ENCODE measurements at places on chromosomes 12 and 14.

- no peak for DNase-seq
These were observed 422.3 kb downstream of the FUT8 start for GRCh38 chr14:65834812-65835211.

DNA sequence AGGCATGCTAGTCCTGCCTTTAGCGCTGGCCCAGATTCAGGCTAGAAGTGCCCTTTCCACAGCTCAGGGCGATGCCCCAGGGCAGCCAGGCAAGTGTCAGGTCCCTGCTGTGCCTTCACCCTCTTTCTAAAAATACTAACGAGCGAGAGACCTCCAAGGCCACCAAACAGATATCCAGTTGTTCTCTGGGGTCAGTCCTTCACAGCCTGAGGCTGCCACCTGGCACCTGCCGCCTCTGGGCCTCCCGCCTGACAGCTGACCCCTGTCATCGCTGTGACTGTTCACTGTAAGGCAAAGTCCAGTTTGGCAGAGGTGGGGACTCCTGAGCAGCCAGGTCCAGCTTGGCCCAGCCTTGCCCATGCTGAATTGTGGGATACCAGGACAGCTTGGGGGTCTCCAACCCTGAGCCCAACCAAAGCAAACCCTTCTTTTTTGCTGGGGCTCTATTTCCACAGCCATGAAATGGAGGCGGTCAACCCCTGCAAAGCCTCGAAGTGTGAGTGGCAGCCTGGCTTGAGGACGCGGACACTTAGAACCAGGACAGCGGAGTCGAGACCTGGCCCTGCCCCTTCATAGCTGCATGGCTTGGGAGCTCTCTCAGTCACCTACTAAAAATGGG lies 79.9 kb downstream of the NINJ2 start:
- no peak for DNase-seq

DNA sequence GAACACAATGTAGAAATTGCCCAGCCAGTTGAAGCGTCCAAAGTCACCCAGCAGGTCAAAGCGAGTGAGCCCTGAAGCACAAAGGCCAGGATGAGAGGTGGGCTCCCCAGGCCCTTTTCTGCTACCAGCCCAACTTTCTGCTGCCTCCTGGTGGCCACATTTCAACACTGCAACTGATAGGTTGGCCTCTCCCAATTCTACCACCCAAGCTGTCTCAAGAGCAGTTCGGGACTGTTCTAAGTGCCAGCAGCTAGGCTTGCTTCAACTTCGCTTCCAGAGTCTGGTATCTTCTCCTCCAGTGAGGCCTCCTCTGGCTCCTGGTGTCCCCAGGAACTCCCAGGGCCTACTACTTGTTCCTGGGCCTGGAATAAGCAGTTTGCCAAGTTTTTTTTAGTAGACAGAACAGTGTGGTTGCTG lies 3.4 kb upstream of the DHH start:
- DNase-seq, result no peak

DNA sequence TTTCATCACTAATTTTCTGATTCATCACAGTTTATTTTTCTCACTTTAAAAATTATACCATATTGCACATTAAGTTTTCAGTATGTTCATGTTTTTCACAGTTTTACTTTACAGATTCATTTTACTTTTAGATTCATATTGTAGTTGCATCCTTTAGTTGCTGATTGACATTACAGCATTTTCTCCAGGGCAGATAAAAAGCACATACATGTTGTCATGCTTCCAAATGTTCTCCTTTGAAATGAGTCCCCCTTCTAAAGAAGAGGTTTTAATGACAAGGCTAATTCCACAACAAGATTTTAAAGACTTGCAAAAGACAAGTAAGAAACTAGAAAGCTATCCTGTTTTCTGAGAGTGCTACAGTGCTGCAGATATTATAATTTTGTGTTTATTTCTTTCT lies 72.1 kb upstream of the RASSF8 start:
- DNase-seq, result no peak

GRCh38 chr12:84038242-84038641 lies 874.4 kb downstream of the SLC6A15 start:
- no peak for DNase-seq

GRCh38 chr12:114694436-114695304 lies 10.7 kb upstream of the TBX3 start:
- DNase-seq, result no peak

DNA sequence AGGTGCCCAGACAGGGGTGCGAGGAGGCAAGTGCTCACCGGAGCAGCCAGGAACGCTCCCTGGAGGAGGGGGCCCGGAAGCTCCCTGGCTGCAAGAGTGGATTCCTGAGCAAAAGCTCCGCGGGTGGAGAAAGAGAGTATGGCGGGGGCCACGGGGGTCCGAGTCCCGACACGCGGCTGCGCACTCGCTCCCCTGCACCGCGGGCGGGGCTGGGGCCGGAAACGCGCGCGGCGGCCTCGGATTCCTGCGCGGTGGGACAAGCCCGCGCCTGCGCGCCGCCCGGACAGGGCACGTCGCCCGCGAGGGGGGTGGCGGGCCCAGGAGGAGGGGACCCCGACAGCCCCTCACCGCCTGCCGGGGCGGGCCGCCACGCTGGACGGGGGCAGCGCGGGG lies 27.8 kb upstream of the GPR132 start:
- DNase-seq, result peak; percentile 91

GRCh38 chr14:100786131-100786530 lies 39.8 kb upstream of the MEG3 start:
- DNase-seq, result no peak

DNA sequence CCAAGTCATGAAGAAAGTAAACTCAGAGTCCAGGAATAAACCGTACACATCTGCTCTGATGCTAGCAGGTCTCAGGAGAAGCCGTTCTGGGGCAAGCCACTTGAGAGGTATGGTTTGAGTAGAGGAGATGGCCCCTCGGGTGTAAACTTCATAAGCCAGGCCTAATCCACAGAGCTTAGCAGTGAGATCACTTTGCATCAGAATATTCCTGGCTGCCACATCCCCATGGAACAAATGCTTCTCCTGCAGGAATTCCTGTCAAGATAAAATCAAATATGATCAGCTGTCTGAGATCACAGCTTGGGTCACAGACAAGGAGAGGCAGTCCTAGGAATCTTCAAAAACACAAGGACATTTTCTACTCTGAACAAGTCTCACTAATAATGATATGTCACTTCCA lies 11.2 kb upstream of the MAGOHB start:
- DNase-seq, result no peak

- no peak for DNase-seq
These were observed at the start of gene PGF for GRCh38 chr14:74955229-74956026. Gene PGF (minus strand): TSS chr14:74955597. CDS start chr14:74955242, 355 bp downstream.

DNA sequence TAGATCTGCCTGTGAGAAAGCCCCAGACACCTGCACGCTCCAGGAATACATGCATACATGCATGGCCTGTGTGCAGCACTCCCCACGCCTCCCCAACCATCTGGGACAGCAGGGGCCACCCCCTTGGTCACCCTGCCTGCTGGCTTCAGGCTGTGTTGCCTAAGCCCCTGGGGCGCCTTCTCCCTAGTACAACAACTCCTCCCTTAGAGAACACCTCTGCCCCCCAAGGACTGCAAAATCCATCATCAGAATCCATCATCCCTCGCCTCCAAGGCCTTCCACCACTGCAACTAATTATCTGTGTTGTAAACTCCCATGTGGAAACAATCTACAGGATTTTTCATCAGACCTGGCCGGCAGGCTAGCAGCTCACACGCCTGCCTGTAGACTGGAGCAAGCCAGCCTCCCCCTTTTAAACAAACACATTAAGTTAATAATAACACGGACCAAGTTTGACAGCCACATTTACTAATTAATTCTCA lies 36.8 kb downstream of the ZFP36L1 start:
- DNase-seq, result no peak

GRCh38 chr12:19026614-19027488 lies 102.7 kb upstream of the PLEKHA5 start:
- DNase-seq, result no peak

- no peak for DNase-seq
These were observed 158.8 kb downstream of the C12orf42 start for GRCh38 chr12:103336940-103337339.

DNA sequence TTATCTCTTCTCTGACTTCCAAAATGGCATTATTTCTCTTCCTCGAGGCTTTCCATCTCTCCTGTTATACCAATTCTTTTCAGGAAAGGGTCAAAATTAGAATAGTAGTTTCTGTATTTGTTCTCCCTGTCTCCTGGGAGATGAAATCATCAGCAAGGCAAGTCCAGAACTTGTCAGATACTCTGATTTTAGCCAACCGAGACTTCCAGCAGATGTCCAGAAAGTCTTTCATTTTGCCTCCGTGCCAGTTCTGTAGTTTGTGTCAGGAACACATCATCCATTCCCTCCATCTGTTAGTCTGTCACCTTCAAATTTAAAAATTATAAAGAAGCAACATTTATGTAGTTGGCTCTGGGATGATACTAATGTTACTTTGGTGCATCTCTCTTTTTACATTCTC lies 275.7 kb downstream of the CCDC59 start:
- no peak for DNase-seq

GRCh38 chr12:130614530-130614905 lies 101.6 kb downstream of the RIMBP2 start:
- no peak for DNase-seq

- DNase-seq, result no peak
These were observed 479.4 kb upstream of the DCN start for GRCh38 chr12:91662021-91662420.

DNA sequence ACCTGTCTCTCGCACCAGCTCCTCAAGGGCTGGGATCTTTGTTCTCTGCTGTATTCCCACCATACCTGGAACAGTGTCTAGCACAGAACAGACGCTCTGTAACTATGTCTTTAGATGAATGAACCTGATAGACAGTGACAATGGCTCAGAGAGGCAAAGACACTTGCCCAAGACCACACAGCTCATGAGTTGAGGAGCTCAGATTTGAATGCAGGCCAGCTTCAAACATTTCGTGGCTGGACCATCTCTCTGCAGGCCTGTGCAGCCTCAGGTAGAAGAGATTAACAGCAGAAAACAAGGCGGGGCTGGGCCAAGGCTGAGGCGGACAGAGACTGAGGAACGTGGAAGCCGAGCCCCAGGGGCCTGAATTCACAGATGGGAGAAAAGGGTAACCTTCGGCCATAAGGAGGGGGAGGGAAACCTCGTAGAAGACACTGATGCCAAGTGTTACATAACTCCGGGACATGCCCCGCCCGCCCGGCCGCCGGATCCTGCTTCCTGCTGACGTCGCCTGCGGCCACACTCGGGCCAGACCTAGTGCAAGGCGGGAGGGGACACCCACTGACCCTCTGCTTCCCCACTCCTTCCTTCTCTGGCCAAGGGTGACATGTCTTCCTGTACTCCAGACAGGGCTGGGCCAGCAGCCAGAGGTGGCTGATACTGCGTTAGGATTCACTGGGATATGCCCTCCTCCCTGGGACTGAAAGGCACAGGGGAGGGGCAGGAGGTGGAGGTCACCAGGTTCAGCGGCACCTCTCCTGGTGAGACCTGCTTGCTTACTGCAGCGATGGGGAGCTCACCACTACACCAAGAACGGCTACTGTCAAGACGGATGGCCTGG lies 86.8 kb downstream of the RFLNA start:
- peak; percentile 96 for DNase-seq

GRCh38 chr14:105526776-105527380 lies 495 bp downstream of the TMEM121 start:
- DNase-seq, result no peak

GRCh38 chr14:26719514-26719913 lies 121.7 kb upstream of the NOVA1 start:
- no peak for DNase-seq

- no peak for DNase-seq
These were observed 518.1 kb downstream of the SNAPC1 start for GRCh38 chr14:62280366-62280765.

DNA sequence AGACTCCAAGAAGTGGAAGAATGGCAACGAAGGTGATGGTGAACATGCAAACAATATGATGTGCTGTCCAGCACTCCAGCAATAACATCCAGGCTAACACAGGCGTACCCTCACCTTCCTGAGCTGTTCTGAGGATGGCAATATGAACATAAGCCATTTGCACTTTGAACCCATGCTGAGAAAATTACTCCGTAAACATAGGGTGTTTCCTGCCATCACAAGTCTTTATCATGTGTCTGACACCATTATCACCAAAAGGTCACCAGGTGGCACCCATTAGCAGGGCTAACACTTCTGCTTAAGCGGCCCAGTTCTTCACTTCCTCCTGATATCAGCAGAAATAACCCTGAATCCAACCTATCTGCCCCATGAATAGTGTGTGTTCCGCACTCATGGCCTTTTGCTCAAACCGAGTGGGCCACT lies 482.8 kb downstream of the MED13L start:
- DNase-seq, result no peak

- no peak for DNase-seq
These were observed 827.0 kb downstream of the C12orf50 start for GRCh38 chr12:87202189-87202588.

DNA sequence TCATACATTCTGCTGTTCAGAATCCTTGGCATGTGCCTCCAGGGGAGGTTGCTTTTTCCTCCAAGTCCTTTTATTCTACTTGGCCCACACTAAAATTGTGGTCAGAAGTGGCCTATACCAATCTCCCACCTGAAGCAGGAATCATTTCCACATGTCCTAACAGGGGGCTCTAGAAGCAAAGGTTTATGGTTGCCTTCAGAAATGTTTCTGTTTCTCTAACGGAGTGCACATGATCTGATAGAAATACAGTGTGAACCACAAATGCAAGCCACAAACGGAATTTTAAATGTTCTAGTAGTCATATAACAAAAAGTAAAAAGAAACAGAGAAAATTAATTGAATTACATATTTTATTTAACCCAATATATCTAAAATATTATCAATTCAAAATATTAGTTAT lies 4.0 kb downstream of the PTGER2 start:
- DNase-seq, result no peak

GRCh38 chr12:117159674-117160073 lies 30.6 kb downstream of the FBXO21 start:
- no peak for DNase-seq

- no peak for DNase-seq
These were observed 120.3 kb upstream of the SOX5 start for GRCh38 chr12:24069532-24070395.

DNA sequence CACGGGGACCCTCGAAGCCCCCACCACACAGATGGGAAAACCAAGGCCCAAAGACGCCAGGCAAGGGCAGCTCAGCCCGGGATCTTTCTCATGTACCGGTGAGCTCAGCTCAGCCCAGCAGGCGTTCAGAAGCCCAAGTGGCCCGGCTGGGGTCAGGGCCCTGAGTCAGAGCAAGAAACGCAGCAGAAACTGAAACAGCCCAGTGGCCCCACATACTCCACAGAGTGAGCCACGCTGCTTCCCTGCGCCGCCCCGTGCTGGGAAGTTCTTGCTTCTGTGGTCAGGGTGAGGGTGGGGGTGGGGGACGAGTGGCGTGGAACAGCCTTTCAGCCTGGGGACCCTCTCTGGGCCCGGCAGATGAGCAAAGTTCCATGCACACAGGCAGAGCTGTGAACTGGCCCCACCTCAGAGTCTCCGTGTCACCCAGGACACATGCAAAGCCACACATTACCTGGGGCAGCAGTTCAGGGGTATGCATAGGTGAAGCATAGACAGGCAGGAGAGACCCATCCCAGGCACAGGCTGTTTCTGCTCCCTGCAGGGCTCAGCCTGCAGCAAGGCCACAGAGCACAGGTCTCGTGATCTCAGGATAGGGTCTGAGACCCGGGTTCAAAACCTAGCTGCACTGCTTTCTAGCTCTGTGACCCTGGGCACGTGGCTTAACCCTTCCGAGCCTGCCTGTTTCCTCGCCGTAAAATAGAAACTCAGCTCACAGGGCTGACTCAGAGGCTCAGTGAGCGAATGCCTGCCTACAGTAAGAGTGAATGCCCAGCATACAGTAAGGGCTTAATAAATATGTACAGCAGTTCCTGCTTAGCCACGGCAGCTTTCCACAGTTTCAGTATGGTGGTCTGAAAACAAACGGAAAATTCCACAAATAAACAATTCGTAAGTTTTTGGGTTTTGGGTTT lies 21.6 kb downstream of the NCOR2 start:
- DNase-seq, result no peak
